ENCODE measurements at places on chromosomes 7 and 10.

DNA sequence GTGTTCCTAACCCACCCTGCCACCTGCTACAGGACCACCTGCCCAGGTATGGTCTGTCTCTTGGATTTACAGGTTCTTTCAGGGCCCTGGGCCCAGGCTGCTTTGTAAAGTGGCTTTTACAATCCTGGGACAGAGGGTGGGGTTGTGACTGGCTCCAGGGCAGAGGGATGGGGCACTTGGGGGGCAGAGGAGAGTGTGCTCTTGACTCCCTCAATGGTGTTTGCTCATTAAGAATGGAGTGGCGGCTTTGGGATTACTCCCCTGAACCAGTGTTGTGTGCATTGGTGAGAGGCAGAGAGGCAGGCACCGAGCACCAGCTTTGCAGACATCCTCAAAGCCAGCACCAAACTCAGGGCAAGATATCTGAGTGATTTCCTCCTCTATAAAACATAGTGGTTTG is 43.5 kb downstream of the VWA2 start:
- no peak for DNase-seq

DNA sequence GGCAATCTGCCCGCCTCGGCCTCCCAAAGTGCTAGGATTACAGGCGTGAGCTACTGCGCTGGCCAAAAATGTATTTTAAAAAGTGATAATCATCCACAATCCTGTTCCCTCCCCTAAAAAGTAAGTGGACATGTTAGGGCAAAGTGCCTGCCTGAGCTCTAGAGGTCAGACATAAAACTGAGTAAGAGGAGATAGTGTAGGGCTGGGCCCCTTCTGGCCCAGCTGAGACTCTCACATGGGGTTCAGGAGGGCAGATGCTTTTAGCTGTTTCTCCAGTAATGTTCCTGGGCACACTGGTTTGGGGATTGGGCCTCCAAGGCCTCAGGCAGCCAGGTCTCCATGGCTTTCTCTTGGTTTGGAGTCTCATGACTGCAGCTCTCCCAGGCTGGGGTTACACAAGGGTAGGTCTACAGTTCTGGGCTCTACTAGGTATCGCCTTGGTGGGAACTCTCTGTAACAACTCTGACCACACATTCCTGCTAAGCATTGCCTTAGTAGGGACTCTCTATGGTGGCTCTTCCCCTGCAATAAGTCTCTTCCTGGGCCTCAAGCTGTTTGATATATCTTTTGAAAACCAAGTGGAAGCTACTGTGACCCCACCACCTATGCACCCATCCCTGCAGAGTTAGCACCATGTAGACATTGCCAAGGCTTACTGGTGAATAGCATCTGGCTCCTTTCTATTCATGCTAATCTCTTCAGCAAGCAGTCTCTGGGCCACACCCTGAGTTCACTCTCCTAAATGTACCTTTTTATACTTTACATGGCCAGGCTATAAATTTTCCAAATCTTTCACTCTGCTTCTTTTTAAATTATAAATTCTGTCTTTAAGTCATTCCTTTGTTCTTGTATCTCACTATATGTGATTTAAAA is 6.9 kb upstream of the NUDCD3 start:
- DNase-seq: no peak

- DNase-seq: no peak
These were observed 9.1 kb downstream of the DYNC2I1 start for GRCh38 chr7:158865462-158865922.

GRCh38 chr10:105328503-105329133 is 687.5 kb downstream of the SORCS3 start:
- DNase-seq: no peak

GRCh38 chr10:10545771-10546170 is 471.9 kb upstream of the CELF2 start:
- no peak for DNase-seq

DNA sequence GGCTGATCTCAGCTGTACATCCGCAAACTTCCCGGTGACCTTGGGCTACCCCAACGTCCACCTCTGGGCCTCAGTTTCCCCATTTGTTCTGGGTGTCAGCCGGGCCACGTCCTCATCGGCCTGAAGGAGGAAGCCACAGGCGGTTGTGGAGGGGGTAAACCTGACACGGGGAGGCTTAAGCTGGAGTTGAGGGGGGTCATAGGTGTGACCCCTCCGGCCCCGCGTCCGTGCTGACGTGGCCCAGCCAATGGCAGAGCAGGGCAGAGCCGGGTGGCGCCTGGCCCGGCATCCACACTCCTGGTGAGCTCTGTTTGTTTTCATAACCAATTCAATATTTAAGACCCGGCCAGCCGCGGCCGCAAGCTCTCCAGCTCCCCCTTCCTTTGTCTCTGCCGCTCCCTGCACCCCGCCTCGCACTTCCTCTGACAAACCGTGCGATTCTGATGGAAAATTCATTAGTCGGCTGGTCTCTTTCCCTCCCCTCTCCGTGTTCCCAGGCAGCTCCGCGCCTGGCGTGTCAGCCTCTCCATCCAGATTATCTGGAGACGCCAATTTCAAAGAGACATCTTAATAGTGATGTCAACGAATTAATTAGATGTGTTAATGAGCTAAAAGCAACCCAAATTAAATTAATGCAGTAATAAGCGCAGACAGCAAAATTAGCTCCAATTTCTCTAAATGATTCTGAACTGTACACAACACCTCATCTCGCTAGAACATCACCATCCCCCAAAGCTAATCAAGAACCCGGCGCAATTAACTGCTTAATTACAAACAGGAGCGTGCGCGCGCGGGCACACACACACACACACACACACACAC is 55.4 kb downstream of the MICALL2 start:
- no peak for DNase-seq

Data from inflammatory macrophage treated with lipopolysaccharide for 1 hour (primary cell).